Regular cardiac myocyte (primary cell): ENCODE measurements at places on chromosomes 4 and X. TPM values are rescaled to one million over a fixed set of nuclear protein-coding genes. Genes with fewer than 3 reads are reported as not detected.

NLRP2B gene
- total RNA-seq: not detected in 2 replicates

PPARGC1A gene
- 0.38 and 1.1 TPM in 2 replicates for total RNA-seq

IL2RG gene
- not detected in 2 replicates for total RNA-seq

RAB40AL gene
- total RNA-seq: 0.28 TPM in 1 of 2 replicates, not detected in the other

RNF175 gene
- total RNA-seq: not detected in 2 replicates

TCEAL5 gene
- not detected in 2 replicates for total RNA-seq

HPSE gene
- total RNA-seq: 0.56 and 0.58 TPM in 2 replicates

SSR4 gene
- total RNA-seq: 92.6 and 162 TPM in 2 replicates

NSG1 gene
- 10.4 and 20.3 TPM in 2 replicates for total RNA-seq

UNC5C gene
- 4.4 and 4.8 TPM in 2 replicates for total RNA-seq

ARHGAP36 gene
- total RNA-seq: not detected in 2 replicates

DMRTC1 gene
- total RNA-seq: not detected in 2 replicates

C4orf36 gene
- total RNA-seq: under 0.01 and 0.38 TPM in 2 replicates

FGF13 gene
- under 0.01 TPM in 1 of 2 replicates, not detected in the other for total RNA-seq

OPRPN gene
- total RNA-seq: not detected in 2 replicates

SSX4B gene
- total RNA-seq: not detected in 2 replicates

CXCL5 gene
- total RNA-seq: 2.7 and 7.6 TPM in 2 replicates

BMX gene
- 0.38 and 0.56 TPM in 2 replicates for total RNA-seq

SORCS2 gene
- 0.19 and 0.28 TPM in 2 replicates for total RNA-seq

RAB28 gene
- total RNA-seq: 15.5 and 18.9 TPM in 2 replicates

CTAG2 gene
- not detected in 2 replicates for total RNA-seq

CT83 gene
- total RNA-seq: not detected in 2 replicates

SSX1 gene
- not detected in 2 replicates for total RNA-seq

BCORL1 gene
- total RNA-seq: 1.3 and 1.4 TPM in 2 replicates
